Activated CD4-positive, alpha-beta T cell treated with anti-CD3 and anti-CD28 coated beads, Interleukin-2, amount 50 U/mL, for 16 hours (primary cell): ENCODE measurements at places on chromosomes 7 and 10.

GRCh38 chr10:93300981-93301380 lies 181.2 kb downstream of the MYOF start:
- DNase-seq, result no peak

DNA sequence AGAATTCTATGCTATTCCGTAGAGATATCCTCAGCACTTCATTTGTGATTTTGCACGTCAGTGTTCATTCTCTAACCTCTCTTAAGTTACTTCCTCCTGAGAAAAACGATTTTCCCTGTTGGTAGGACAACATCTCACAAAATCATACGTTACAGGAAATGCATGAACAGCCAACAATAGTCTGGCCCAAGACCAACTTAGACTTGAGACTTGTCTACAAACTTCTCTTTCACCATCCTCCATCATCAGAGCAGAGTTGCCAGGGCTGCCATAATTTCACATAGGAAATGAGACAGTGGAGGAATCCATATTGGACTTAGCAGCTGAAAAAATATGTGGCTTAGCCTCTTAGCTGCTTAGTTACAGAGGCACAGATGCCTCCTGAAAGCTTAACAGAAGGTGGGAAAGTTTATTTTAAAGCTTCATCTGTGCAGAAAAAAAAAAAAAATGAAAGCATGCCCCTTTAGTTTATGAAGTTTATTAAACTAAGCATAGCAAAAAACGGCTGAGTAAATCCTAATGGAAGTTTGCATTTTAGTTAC lies 222.5 kb upstream of the CACNA2D1 start:
- no peak for DNase-seq

GRCh38 chr7:12839508-12840153 lies 152.2 kb downstream of the ARL4A start:
- DNase-seq, result no peak

- DNase-seq, result no peak
Observed at GRCh38 chr7:55050281-55050680, 31.5 kb downstream of the EGFR start.

DNA sequence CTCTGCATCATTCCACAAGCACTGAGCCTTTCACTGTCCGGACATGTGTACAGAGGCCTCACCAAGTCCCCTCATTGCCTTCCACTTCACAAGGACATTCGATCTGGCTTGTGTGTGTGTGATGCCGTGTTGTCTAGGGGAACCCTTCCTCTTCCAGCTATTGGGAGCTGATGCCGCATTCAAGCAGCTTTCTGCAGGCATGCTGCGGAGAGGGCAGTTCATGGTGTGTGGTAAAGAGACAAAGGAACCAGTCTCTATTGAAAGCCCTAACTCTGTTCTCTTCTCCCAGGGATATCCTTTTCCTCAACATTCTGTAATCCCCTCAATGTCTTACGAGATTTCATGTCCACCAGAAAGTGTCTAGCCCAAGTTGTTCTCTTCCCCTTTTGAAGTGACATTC lies 141.6 kb downstream of the ALOX5 start:
- DNase-seq, result no peak

DNA sequence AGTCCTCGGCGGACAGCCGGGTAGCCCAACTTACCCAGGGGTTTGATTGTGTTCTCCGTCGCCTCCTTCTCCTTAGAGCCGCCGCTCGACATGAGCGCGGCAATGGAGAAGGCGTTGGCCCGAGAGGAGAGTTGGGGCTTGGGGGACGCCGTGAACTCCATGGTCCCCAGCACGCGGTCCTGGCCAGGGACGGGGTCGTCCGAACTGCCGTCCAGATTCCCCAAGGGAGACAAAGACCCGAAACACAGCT lies 515 bp downstream of the TBX20 start:
- DNase-seq, result no peak

DNA sequence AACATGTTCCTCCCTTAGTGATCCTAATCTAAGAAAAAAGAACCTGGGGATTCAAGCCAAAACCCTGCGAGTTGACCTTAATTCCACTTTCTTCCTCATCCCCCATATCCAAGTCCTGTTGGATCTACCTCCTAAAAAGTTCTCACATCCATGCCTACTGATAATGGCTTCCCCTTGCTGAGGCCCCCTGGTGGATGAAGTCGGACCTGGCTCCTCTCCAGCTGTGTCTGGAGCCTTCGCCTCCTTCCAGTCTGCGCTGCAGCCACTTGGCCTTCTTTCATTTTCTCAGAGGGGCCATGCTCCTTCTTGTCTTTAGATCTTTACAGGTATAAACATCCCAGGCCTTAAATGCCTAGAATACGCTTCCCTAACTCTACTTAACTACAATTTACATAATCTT lies 8.1 kb downstream of the PDE1C start:
- peak; percentile 7 for DNase-seq

DNA sequence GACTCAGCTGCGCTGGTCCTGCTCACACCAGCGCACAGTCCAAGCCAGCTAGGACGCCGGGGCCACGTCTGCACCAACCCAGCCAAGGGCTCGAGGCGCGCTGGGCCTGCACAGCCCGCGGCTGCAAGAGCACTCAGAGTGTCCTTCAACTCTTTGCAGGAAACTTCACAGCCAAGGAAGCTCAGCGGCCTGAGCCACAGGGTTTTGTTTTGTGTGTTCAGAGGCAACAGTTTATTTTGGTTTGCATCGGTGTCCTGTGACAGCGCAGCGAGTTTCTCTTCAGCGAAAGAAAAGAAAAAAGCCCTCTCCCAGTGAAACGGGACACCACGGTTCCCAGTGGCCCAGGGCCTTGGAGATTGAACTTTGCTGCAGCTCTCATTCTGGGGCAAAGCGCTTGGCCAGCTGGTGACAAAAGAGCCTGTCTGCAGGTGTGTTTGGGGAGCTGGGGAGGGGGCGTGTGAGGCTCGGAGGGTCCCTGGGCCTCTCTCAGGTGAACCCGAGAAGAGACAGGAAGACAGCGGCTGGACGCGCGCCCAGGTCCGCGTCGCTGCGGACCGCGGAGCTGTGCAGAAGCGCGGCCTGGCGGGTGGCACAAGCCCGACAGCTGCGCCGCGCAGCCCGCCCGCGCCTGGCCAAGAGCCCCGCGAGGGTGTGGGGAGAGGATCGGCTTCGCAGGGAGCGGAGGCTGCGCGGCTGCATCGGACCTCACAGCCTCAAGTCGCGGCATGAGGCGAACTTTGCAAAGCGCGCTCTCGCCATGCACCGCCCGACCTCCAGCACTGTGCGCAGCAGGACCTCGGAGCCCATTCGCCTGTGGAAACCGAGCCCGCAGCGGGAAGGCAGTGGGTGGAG lies 922 bp downstream of the CXCL12 start:
- DNase-seq, result no peak

DNA sequence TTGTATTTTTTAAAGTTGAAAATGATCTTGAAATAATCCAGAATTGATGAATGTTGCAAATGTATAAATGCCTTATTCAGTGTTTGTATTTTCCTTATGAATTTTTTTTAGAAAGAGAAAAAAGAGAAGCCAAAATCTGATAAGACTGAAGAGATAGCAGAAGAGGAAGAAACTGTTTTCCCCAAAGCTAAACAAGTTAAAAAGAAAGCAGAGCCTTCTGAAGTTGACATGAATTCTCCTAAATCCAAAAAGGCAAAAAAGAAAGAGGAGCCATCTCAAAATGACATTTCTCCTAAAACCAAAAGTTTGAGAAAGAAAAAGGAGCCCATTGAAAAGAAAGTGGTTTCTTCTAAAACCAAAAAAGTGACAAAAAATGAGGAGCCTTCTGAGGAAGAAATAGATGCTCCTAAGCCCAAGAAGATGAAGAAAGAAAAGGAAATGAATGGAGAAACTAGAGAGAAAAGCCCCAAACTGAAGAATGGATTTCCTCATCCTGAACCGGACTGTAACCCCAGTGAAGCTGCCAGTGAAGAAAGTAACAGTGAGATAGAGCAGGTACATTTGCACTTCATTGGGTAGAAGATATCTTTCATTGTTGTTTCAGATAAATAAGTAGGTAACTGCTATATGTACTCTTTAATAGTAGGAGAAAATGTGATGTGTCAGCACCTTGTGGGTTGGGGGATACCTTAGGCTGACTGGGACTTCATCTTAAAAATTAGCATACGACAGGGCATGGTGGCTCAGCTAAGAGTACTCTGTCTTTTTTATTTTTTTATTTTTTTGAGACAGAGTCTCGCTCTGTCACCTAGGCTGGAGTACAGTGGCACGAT lies 3.9 kb downstream of the DDX21 start:
- DNase-seq, result no peak

- DNase-seq, result no peak
Observed at GRCh38 chr10:71984126-71984808, 20.1 kb downstream of the CHST3 start.

- no peak for DNase-seq
Observed at GRCh38 chr7:65746398-65746669, 126.5 kb upstream of the VKORC1L1 start.
